ENCODE measurements at places on chromosomes 1 and 21.

- no peak for DNase-seq
Observed at GRCh38 chr1:35567947-35568558, 5.1 kb upstream of the TFAP2E start.

DNA sequence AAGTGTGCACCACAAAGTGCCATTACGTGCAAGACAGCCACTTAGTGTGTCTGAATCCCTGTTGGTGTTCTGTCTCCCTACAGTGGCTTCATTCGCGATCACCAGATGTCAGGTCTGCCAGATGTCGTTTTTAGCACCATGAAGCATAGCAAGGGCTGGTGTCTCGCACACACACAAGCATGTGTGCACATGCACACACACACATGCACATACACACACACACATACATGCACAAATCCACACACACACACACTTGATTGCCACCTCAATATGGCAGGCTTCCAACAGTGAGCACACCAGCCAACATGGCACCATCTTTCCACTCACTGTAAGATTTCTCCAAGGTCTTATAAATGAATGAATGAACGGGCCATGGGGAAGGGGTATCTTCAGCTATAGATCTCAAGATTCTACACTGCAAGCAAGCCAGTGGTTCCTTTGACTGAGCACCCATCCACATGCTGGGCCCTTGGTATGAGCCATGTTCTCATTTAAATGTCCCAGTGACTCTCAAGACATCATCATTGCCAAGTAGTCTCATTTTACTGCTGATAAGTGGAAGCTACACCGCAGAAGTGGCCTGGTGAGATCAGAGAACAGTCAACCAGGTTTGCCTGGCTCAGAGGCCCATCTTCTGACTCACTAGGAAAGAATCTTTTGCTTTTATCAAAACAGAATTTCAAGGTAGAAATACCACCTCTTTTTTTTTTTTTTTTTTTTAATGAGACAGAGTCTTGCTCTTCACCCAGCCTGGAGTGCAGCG is 84.9 kb downstream of the SIM2 start:
- no peak for DNase-seq

- DNase-seq = no peak
Observed at GRCh38 chr1:40075266-40075665, 21.8 kb downstream of the PPT1 start.

DNA sequence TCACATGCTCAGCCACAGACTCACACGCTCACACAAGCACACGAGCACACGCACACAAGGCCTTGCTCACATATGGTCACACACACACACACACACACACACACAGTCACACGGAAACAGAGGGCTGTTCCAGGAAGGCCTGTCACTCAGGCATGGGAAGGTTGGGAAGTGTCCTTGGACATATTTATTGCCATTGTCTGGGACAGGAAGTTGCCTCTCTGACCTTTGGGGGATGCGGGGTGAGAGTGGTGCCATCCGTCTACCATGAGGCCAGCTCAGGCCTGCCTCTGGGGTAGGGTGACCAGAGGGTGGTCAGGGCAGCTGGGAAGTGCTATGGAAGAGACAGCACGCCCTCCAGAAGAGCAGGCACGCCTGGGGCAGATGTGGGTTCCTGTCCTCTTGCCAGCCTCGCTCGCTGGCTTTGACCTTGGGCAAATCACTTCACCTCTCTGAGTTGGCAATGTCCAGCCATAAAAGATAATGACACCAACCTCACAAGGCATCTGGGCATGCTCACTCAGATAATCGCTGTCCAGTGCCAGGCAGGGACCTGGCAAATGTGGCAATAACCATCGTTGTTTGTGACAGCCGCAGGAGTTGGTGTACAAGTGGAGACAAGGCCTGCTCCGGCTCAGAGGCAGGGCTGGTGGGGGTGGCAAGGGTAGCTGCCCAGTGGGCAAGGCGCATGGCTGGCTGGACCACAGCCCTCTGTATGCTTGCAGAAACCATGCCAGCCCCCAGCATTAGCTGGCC is 8.0 kb upstream of the GUCA2A start:
- DNase-seq = no peak

GRCh38 chr1:205936846-205937586 is 6.2 kb downstream of the SLC26A9 start:
- DNase-seq = no peak

- no peak for DNase-seq
Observed at GRCh38 chr21:17903029-17903806, 84.1 kb upstream of the C21orf91 start.

GRCh38 chr1:191320062-191320461 is 838.2 kb upstream of the RGS18 start:
- DNase-seq = no peak

DNA sequence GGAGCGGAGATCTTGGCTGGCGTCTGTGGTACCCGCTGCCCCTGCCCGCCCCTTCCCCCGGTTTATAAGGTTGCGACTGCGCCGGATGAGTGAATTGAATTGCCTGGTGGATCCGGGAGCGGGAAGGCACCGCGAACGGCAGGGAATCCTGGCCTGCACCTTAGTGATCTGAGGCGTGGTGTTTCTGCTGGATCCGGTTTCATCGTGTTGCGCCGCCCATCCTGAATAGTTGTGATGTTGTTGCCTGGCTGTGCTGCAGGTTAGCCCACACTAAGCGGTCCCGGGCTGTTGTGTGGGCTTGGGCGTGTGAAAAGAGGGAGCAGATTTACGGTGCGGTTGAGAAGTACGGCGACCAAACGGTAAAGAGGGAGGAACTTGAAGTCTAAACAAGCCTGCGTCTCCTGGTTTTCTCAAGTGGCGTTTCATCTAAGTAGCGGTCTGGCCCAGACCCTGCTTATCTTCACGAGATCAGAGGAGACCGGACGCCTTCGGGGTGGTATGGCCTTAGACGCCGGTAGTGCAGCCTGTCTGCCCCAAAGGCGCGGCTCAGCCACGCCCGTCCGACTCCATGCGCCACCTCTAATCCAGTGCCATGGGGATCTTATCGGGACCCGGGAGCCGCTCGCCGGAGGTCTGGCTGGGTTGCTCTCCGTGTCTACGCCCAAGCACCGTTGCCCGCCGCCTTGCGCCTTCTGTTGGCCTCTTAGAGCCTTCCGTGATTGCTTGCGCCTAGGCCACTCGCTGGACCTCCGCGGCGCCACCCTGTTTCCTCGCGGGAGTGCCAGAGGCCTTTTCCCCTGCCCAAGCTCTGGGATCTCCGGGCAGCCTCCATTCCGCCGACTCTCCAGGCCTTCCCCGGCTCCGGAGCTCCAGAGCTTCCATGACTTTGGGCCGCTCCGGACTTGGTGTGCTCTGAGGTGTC is 87.5 kb upstream of the RHOU start:
- no peak for DNase-seq

- peak; percentile 95 for DNase-seq
Observed at GRCh38 chr1:98210064-98210463, 289.2 kb upstream of the DPYD start.

GRCh38 chr1:240149484-240150094 is 57.9 kb downstream of the FMN2 start:
- no peak for DNase-seq

DNA sequence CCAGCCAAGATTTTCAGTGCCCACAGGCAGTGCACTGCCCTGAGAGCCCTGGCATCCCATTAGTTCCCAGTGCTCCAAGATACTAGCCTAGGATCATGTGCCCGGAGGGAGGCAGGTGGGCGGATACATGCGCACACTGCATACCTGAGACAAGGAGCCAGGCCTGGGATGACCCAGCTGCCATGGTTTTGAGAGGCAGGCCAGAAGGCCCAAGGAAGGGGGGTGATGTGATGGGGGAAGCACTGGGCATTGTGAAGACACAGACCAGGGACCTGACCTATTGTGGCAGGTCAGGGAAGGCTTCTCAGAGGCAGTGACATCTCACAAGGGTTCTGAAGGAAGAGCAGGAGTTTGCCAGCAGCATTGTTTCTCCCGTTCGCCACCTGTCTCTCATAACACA is 3.6 kb downstream of the ZC3H12A start:
- no peak for DNase-seq

- peak; percentile 82 for DNase-seq
Observed at GRCh38 chr1:151008244-151009205, at the start of gene PRUNE1. Gene PRUNE1, plus strand, starts transcription at chr1:151008449. Its CDS starts 184 bp downstream, at chr1:151008633.

GRCh38 chr1:180889325-180889724 is 23.4 kb upstream of the KIAA1614 start:
- DNase-seq = no peak

GRCh38 chr1:40783001-40783905 is at the start of gene KCNQ4:
Gene KCNQ4, plus strand, starts transcription at chr1:40783787. Its CDS starts 307 bp downstream, at chr1:40784094.
- DNase-seq = no peak

DNA sequence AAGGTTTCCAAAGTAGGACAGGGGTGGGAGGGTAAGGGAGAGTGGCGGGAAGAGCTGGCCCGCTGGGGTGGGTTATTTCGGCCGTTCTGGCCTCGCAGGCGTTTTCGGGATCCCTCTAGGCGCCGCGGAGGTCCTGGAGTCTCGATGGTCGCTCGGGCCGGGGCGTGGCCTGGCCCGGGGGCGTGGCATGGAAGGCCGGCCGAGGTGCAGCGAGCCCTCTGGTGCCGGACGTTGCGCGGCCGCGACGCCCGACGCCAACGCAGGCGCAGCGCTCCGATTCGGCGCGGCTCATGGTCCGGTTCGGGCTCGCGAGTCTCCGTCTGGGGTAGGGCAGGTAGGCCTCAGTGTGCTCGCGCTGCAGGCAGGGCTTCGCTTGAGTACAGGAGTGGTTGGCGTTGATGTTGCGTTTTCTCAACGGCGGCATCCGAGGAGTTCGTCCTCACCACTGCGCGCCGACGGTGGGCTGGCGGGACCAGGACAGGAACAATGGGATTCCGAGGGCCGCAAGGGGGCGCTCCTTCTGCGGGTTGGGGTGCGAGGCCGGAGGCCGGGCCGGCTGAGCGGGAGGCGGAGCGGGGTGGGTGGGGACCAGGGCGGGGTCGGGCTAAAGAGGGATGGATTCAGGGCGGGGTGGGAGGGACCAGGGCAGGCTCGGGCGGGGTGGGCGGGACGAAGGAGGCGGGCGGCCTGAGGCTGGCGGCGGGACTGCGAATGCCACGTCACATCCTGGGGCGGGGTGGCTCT is at the start of gene PGBD2:
PGBD2 (plus strand) TSS at position 227 of the 744 bp plus-strand sequence. CDS start 7,628 bp downstream, outside the sequence.
- DNase-seq = peak; percentile 68

GRCh38 chr1:8411803-8412182 is 93.9 kb downstream of the SLC45A1 start:
- DNase-seq = peak; percentile 56

DNA sequence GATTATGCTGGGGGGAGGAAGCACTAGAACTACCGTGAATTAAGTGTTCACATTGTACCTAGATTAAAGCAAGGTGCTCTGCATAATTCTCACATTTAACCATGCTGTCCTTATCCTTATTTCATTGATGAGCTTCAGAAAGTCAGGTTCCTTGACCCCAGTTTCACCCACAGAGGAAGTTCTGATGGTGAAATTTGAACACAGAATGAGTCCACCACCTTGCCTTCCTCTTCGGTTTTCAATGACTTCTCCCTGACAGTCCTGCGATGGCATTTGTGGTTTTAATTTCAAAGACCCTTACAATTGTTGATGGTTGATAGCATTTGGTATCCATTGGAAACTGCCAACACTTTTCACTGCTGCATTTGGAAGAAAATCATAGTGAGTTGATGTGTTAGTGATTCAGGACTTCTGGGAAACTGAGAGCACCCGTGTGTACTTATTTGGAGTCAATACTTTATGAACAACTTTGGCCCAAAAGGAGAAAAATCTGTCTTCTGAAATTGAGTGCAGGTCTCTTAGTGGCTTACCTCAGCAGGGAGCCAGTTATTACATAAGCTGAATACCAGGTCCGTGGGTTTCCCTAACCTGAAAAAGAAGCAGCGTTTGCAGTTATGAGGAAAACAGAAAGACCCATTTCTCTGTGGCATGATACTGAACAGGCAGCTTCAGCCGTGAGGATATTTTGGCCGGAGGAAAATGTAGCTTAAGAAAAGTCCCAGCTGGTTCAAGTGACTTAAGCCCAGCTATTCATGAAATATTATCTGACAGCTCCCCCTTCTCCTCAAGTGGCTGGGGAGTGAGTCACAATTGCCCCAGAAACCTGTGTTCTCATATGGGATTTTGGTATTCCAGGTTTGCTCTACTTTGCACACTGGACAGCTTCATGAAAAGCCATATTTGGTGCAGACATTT is 47.5 kb downstream of the ROR1 start:
- DNase-seq = peak; percentile 55

GRCh38 chr1:53517821-53518352 is 58.7 kb downstream of the DMRTB1 start:
- DNase-seq = no peak

DNA sequence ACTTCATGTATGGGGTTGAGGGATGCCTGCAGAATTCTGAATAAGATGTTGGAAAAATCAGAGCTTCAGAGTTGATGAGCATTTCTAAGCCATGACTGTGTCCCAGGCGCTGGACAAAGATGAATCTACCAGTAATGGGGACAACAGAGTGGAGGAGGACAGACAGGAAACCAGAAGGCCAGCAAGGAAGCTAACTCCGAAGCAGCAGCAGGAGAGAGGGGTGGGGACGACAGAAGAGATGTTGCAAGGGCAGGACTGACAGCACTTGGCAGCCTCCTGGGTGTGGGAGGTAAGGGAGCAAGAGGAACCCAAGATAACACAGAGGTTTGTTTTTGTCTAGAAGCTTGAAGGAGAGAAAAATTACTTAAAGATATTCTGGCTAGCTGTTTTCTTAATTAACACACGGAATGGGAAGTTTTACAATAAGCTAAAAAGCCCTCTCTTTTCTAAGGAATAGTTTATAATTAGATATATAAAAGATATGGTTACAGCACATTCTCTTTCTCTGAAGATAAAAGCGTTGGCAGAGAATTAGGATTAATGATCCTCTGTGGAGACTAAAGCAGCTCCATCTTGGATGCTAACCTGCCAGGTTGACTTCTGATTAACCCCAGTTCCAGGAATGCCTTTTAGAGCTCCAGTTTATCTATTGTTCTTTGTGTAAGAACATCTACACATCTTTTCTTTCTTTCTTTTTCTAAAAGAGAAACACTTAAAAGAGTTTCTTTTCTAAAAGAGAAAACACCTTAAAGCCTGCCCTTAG is 92.7 kb downstream of the TENT5C start:
- DNase-seq = no peak

DNA sequence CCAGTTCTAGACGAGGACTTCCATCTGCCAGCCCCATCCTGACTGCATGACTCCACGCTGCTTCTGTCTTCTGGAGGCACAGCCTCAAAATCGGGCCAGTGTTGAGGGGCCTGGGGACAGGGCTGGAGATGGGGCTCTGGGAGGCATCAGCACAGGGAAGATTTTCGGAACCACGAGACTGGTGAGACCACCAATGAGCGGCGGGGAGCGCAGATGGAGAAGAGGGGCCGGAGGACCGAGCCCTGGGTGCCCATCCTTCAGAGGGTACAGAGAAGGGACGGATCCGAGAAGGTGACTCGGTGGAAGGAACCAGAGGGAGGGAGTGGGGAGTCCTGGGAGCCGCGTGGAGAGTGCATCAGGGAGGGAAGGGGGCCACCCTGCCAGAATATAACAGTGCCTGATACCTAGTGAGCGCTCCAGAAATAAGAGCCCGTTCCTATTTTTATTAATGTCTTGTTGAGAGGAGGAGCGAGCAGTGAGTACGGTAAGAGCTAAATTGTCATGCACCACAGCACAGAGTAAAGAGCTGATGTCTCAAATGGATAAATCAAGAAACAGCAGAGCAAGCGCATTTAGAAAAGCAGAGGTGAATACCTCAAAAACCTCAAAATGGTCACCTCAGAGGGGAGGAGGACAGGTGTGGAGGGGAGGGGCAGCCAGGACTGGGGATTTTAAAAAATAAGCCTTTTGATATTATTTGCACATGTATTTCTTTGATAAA is 26.2 kb upstream of the KIF26B start:
- no peak for DNase-seq

Measured in retinal pigment epithelial cell (primary cell).